Stimulated activated CD4-positive, alpha-beta T cell treated with anti-CD3 and anti-CD28 coated beads, Interleukin-2, amount 100 ng/mL, for 4 hours (primary cell): ENCODE measurements at places on chromosomes 7 and 10.

- no peak for DNase-seq
Observed at GRCh38 chr7:6299774-6300173, 27.4 kb upstream of the CYTH3 start.

- no peak for DNase-seq
Observed at GRCh38 chr7:55556492-55556891, 15.8 kb downstream of the VOPP1 start.

DNA sequence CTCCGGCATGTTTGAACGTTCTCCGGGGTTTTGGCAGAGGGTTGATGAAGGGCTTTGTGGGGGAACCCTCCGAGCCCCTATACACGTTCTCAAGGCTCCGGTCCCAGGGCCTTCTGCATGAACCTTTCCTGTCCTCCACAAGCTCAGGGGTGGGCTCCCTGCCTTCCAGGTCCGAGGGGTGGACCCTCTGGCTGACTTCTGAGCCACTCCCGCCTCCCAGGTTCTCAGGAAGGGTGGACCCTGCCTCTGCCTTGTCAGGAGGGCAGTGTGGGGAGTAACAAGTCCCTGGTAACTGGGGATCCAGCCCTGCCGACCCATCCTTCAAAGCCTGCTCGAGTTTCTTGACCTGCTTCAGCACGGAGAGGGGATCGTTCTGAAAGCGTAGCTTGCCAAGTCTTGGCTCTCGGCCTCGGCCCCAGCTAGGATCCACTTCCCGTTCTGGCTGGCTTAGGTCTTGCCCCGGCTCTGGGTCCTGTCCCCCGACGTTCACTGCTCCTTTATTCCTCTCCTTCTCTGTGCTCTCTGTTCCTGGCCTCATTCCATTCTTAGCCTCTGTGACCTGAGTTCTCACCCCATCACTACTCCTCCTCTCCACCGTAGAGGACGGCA lies 38.9 kb downstream of the DENND2A start:
- no peak for DNase-seq

DNA sequence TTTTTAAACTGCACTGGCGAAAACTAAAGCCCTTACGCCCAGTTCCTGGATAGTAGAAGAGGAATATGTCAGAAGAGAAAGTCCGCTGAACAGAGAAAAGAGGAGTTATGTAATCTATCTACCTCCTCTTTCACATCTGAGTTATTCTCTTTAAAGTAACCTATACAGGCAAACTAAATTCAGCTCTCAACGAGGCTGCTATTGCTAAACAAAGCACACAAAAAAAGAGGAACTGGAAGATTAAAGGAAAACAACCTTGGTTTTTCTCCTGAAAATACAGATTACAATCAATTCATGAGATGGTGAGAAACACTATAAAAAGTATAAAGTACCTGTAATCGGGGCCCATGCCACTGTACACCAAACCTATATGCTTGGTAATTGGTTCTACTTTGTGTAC lies 5.8 kb downstream of the PSMA2 start:
- no peak for DNase-seq

DNA sequence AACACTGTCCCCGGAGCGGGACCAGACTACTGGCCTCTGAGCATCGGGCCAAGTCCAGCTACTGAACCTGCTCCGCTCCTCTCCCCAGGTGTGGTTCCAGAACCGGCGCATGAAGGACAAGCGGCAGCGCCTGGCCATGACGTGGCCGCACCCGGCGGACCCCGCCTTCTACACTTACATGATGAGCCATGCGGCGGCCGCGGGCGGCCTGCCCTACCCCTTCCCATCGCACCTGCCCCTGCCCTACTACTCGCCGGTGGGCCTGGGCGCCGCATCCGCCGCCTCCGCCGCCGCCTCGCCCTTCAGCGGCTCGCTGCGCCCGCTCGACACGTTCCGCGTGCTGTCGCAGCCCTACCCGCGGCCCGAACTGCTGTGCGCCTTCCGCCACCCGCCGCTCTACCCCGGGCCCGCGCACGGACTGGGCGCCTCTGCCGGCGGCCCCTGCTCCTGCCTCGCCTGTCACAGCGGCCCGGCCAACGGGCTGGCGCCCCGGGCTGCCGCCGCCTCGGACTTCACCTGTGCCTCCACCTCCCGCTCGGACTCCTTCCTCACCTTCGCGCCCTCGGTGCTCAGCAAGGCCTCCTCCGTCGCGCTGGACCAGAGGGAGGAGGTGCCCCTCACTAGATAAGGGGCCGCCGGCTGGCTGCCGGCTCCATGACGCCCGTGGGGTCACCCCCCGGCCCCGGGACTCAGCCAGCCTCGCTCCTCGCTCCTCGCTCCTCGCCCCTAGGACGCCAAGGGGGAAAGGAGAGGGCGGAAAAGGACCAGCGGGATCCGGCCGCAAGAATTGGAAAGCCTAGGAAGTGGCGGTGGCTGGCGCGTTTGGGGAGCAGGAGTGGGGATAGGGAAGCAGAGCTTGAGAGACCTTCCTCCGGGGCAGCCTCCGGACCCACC lies 3.4 kb downstream of the EVX1 start:
- DNase-seq = no peak

- no peak for DNase-seq
Observed at GRCh38 chr10:116747325-116747724, 5.0 kb upstream of the HSPA12A start.

DNA sequence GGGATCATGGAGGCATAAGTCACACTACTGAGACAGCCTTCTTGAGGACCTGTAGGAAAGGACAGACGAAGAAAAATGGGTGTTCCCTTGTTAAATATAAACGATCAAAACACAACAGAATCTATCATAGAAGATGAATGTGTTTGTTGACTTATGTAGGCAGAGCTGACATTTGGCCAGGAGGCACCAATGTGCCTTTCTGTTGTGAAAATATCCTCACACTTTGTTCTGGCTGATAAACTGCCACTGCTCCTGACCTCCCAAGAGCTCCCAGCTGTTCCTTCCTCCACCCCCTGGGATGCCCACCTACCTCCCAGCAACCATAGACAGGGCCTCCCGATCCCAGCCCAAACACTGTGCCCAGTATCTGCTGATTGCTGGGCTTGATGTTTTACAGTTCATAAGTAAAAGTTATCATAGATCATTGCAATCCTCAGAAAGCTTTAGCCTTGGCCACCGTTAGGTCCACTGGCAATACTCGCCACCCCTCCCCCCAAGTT lies 116.6 kb downstream of the CTTNBP2 start:
- DNase-seq = no peak
